Thyroid gland (tissue), 4 donors: ENCODE measurements at places on chromosomes 1 and 21. TPM values are rescaled to one million over a fixed set of nuclear protein-coding genes. Genes with fewer than 3 reads are reported as not detected.

DNA sequence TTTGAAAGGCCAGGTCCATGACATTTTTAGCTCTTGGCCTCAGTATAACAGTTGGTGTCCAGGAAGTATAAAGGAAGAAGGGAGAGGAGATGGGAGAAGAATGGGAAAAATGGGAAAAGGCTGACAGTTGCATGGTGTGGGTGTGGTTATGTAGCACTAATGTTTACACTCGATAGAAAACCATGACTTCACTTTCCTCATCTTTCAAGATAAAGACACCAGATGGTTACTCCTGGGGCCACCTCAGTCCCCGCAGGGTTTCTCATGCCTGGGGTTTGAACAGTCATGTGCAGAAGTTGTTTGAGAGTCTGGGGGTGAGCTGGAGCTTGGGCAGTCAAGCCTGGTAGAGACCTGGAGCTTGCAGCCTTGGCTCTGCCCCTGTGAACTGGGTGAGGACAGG lies 7.9 kb downstream of the PGBD2 start:
- H3K27me3 ChIP-seq, result no peaks in the 10 kb centered on the region
- H3K4me1 ChIP-seq, result no peaks in the 10 kb centered on the region
- DNase-seq, result no peak
- H3K36me3 ChIP-seq, result peaks cover 40% of the 10 kb centered on the region
- H3K4me3 ChIP-seq, result no peak overlapping the region
- H3K27ac ChIP-seq, result no peak overlapping the region

DNA sequence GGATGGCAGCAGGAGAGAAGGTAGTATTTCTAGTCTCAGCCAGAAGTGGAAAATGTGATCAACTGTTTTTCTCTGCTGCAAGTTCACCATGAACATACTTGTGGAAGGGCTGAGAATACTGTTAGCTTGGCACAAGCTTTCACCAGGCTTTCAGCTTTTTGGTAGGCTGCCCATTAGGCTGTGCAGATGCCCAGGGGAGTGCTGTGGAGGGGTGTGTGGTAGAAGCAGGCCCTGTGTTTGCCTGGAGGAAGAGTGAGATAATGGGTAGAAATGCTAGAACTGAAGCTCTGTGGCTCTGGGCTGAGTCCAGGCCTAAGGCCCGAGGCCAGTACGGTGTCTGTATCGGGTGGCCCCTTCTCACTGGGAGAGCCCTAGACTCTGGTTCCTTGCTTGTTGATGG lies 9.8 kb downstream of the DNAJC6 start:
- no peaks in the 10 kb centered on the region for H3K27me3 ChIP-seq
- no peak overlapping the region for H3K27ac ChIP-seq
- no peak overlapping the region for H3K4me3 ChIP-seq
- DNase-seq, result no peak

GRCh38 chr1:226738421-226738994 lies 574 bp downstream of the ITPKB start:
- H3K4me1 ChIP-seq, result peaks cover 41% of the 10 kb centered on the region
- no peaks in the 10 kb centered on the region for H3K27me3 ChIP-seq
- no peaks in the 10 kb centered on the region for H3K36me3 ChIP-seq
- H3K27ac ChIP-seq, result peak overlapping the region; percentile 85
- peak; percentile 35 for DNase-seq
- peak overlapping the region; percentile 46 for H3K4me3 ChIP-seq

DNA sequence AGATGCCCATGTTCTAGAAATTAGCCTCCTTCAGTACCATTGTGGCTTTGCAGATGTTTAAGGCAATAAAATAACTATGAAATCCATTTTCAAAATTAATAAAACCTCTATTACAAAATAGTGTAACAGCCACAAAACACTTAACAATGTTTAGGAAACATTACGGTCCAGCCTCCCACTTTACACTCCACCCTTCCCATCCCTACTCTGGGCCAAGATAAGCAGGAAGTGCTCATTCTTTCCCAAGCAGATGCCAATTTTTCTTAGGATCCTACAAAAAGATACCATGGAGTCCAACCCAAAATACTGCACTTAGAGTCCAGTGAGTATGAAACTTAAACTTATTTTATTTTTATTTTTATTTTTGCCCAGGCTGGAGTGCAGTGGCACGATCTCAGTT lies 150.8 kb downstream of the NR5A2 start:
- no peaks in the 10 kb centered on the region for H3K27me3 ChIP-seq
- H3K27ac ChIP-seq, result no peak overlapping the region
- DNase-seq, result no peak
- H3K4me3 ChIP-seq, result no peak overlapping the region
- H3K36me3 ChIP-seq, result no peaks in the 10 kb centered on the region

GRCh38 chr1:230292689-230293389 lies 133.3 kb downstream of the PGBD5 start:
- H3K4me1 ChIP-seq, result peaks cover 5% of the 10 kb centered on the region
- no peak overlapping the region for H3K27ac ChIP-seq
- no peaks in the 10 kb centered on the region for H3K36me3 ChIP-seq
- H3K4me3 ChIP-seq, result no peak overlapping the region
- peak; percentile 37 for DNase-seq
- no peaks in the 10 kb centered on the region for H3K27me3 ChIP-seq

DNA sequence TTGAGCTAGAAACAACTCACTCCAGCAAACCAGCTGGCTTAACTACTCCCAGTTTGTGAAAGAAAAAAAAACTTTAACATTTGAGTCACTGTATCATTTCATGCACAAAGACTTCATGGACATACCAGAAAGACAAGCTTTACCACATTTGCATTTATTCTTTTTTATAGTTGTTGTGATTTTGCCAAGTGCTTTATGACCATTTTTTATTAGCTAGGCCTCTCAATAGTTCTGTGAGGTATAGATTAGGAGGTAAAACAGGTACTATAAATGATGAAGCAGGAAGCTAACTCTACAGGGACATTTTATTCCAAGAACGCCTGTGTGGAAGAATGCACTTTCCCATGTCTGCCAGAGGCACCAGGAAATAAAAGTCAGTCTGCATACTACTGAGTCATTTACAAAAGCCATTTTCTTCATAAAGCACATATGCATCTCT lies 8.2 kb upstream of the DENND1B start:
- no peaks in the 10 kb centered on the region for H3K4me1 ChIP-seq
- H3K4me3 ChIP-seq, result no peak overlapping the region
- no peaks in the 10 kb centered on the region for H3K27me3 ChIP-seq
- no peaks in the 10 kb centered on the region for H3K36me3 ChIP-seq
- no peak overlapping the region for H3K27ac ChIP-seq

Gene KAZN
- 14.8 TPM for total RNA-seq

Gene XPR1
- total RNA-seq, result 32.6 TPM

- H3K36me3 ChIP-seq, result no peaks in the 10 kb centered on the region
- H3K27me3 ChIP-seq, result no peaks in the 10 kb centered on the region
- H3K4me3 ChIP-seq, result no peak overlapping the region
Measured at GRCh38 chr1:166295656-166296055, 128.9 kb upstream of the FAM78B start.

- H3K4me1 ChIP-seq, result no peaks in the 10 kb centered on the region
- no peak overlapping the region for H3K4me3 ChIP-seq
- DNase-seq, result no peak
- H3K27ac ChIP-seq, result no peak overlapping the region
Measured at GRCh38 chr1:15062479-15063099, 91.0 kb upstream of the TMEM51 start.

- DNase-seq, result peak; percentile 87
- no peaks in the 10 kb centered on the region for H3K27me3 ChIP-seq
- H3K36me3 ChIP-seq, result no peaks in the 10 kb centered on the region
- H3K4me1 ChIP-seq, result peaks cover 36% of the 10 kb centered on the region
Measured at GRCh38 chr1:23376890-23377811, 7.5 kb upstream of the ZNF436 start.

Gene RGS7
- 0.39 TPM for total RNA-seq

DNA sequence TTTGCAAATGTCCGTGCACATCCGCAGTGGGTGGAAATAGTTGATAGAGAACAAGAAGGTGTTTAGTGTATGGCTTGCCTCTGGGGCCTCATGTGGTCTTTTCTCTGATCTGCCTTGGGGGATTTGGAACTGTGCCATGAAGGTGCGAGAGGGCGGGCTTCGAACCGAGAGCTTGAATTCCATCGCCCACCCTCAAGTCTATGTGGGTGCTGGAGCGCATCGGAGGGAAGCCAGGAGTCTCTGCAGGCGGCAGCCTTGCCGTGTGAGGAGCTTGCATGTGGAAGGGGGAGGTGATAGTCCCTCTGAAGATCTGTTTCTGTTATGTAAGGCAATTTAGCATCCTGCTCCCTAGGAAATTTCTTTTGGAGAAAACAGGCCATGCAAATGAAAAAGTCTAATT lies 119.6 kb downstream of the HUNK start:
- no peaks in the 10 kb centered on the region for H3K27me3 ChIP-seq
- H3K4me1 ChIP-seq, result no peaks in the 10 kb centered on the region
- H3K4me3 ChIP-seq, result no peak overlapping the region
- no peaks in the 10 kb centered on the region for H3K36me3 ChIP-seq
- no peak overlapping the region for H3K27ac ChIP-seq

DNA sequence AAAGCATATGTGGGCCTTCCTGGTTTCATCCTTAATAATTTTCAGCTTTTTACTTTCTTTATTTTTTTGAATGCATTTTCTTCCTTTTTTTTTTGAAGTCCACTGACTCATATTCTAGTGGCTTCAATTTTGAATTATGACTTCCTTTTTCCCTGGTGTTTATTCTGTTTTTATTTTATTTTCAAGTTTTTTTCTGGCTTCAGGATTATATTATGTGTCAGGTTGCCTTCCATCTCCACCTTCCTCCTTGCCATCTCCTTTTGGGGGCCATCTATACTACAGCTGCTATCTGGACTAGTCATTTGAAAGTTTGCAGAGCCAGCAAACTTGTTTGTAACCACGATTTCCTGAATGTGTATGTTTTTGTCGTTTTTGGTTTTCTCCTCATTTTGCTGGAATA lies 117.6 kb downstream of the LEPR start:
- no peak overlapping the region for H3K27ac ChIP-seq
- peaks cover 3% of the 10 kb centered on the region for H3K4me1 ChIP-seq
- no peaks in the 10 kb centered on the region for H3K27me3 ChIP-seq
- DNase-seq, result no peak
- no peaks in the 10 kb centered on the region for H3K36me3 ChIP-seq

- H3K36me3 ChIP-seq, result no peaks in the 10 kb centered on the region
- H3K4me3 ChIP-seq, result no peak overlapping the region
- no peaks in the 10 kb centered on the region for H3K27me3 ChIP-seq
Measured at GRCh38 chr21:41526478-41527087, 18.6 kb upstream of the TMPRSS2 start.

DNA sequence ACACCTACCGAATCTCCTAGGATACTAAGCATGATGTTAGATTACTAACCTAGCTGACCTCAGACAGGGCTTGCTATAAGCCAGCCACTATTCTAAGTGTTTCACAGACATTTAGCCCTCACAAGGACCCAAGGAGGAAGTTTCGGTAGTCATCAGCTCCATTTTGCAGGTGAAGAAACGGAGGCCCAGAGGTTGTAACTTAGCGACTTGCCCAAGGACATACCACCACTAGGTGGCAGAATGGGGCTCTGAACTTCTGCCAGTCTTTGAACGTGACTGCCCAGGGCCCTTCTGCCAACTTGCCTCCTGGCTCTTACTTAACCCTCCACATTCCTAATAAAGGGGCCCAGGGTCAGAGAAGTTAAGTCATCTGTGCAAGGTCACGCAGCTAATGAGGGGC lies 283.5 kb downstream of the C1orf94 start:
- H3K4me1 ChIP-seq, result peaks cover 10% of the 10 kb centered on the region
- H3K36me3 ChIP-seq, result no peaks in the 10 kb centered on the region
- peak; percentile 6 for DNase-seq
- no peaks in the 10 kb centered on the region for H3K27me3 ChIP-seq

DNA sequence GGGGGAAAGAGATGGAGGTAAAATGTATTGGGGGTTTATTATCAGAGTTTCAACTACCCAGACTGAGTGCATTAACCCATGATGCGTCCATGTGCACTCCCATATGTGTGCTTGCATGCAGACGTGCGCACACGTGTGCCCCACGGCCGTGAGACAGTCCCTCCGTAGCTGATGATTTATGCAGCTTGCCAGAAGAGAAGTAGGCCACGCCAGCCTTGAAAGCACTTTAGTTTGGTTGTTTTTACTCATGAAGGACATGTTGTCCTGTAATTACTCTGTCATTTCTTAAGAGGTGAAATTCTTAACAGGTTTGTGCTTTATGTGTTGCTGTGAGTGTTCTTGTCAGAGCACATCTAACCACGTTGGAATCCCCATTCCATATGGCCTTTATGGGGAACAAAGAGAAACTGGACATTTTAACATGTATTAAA lies 467.8 kb downstream of the LMO4 start:
- peak; percentile 51 for DNase-seq
- no peaks in the 10 kb centered on the region for H3K36me3 ChIP-seq
- no peak overlapping the region for H3K4me3 ChIP-seq
- H3K27ac ChIP-seq, result no peak overlapping the region

Gene CFAP74
- total RNA-seq, result 0.13 TPM

- DNase-seq, result no peak
- H3K27ac ChIP-seq, result no peak overlapping the region
- no peak overlapping the region for H3K4me3 ChIP-seq
- H3K36me3 ChIP-seq, result no peaks in the 10 kb centered on the region
- H3K4me1 ChIP-seq, result no peaks in the 10 kb centered on the region
Measured at GRCh38 chr1:112423207-112423606, 27.2 kb downstream of the CTTNBP2NL start.
